ENCODE measurements at places on chromosomes 7 and 10.

- no peak for DNase-seq
Measured at GRCh38 chr7:1127001-1127400, 33.0 kb downstream of the ZFAND2A start.

GRCh38 chr7:97576043-97576442 is 155.8 kb upstream of the TAC1 start:
- DNase-seq = no peak

DNA sequence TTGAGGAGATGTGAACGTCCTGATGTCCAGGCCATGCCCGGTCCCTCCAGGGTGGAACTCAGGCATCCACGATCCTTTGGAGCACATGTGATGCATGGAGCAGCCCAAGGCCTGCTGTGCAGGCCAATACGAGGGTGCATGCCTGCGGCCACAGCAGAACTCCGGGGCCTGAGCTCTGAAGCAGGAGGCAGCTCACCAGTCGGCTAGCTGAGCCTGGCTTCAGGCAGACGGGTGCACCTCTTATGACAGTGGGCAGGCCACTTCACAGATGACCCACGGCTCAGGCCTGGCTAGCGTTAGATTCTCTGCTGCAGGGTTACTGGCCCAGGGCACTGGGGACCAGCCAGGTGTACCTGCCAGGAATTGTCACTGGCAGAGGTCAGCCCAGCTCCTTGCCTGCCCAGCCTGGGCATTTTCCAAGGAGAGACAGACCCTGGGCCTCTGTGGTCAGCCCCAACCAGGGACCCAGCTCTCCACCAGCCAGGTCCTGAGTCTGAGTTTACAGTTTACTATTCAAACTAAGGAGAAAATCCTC is 29.6 kb upstream of the INPP5A start:
- DNase-seq = no peak

GRCh38 chr7:142940966-142941535 is 1.8 kb downstream of the LLCFC1 start:
- no peak for DNase-seq

GRCh38 chr7:81473236-81473635 is 296.6 kb downstream of the HGF start:
- DNase-seq = no peak

GRCh38 chr7:151019130-151019447 is 5.2 kb downstream of the ATG9B start:
- DNase-seq = no peak

GRCh38 chr7:373818-374705 is 84.1 kb downstream of the FOXL3 start:
- no peak for DNase-seq

DNA sequence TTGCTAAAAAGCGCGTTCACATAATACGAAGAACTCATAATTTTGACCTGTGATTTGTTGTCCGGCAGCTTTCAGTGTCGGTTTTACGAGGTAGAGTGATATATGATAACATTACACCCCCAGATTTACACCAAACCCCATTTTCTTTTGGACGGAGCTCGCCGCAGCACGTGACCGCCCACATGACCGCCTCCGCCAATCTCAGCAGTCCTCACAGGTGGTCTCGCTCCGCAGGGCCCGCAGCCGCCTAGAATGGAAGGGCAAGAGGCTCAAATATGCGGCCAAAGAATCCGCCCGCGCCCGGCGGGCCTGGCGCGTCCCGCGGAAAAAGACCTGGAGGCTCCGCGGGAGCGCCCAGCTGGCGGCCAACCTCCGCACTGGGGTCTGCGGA is at the start of gene HOXA7:
Gene HOXA7 (minus strand): TSS at position 168 of the 391 bp plus-strand sequence. CDS start 130 bp downstream, at position 38.
- DNase-seq = no peak

GRCh38 chr10:129851941-129852640 is 112.0 kb downstream of the EBF3 start:
- DNase-seq = no peak

GRCh38 chr7:32762925-32763293 is 128.7 kb downstream of the KBTBD2 start:
- DNase-seq = no peak

DNA sequence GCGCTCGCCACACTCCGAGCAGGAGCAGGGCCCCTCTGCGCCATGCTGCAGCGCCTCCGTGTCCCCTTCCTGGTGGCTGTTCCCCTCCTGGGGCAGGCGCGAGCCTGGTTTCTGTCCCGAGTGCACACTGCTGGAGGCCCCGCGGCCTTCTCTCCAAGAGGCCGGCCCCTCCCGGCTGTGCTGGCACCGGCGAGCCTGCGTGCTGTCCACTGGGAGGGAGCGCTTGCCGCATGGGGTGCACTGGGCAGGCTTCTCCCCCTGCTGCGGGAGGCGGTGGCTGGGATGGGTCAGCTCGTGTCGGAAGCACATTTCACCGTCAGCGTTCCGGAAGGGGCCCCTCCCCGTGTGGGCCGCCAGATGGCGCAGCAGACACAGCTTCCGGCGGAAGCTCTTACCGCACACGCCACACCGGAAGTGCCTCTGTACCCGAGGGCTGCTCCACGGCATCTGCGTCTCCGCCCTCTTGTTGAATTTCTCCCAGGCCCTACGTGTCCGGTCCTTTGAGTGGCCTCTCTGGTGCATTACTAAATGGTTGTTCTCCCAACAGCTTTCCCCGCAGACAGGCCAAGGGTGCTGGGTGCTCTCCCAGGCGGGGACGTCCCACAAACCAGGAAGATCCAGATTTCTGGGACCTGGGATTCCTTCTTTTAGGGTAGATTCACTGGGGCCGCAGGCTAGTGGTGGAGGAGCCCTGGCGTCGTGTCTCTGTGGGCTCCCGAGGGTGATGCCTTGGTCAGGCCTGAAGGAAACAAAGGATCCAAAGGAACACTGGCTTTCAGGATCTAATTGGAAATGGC is 18.7 kb downstream of the ZNF786 start:
- no peak for DNase-seq

- no peak for DNase-seq
Measured at GRCh38 chr7:132257253-132257652, 319.0 kb downstream of the PLXNA4 start.

- DNase-seq = no peak
Measured at GRCh38 chr7:27994639-27995038, 186.0 kb downstream of the JAZF1 start.

- no peak for DNase-seq
Measured at GRCh38 chr10:52258799-52259425, 55.2 kb upstream of the DKK1 start.

DNA sequence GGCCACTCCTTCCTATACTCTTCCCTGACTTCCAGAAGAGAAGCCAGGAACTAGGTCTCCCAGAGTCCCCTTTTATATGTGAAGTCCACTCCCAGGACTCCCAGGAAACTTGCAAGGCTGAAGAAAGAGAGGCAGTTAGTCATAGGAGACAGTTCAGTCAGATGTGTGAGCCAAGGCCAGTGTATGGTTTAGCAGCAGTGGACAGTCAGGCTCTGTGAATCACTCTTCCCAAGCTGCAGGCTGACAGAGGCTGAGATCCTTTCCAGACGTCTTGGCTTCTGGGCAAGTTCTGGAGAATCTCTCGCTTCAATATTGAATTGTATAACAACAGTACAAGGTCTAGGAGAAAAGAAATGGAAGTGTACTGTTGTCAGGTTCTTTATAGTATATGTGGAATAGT is 26.9 kb downstream of the BLVRA start:
- DNase-seq = no peak

DNA sequence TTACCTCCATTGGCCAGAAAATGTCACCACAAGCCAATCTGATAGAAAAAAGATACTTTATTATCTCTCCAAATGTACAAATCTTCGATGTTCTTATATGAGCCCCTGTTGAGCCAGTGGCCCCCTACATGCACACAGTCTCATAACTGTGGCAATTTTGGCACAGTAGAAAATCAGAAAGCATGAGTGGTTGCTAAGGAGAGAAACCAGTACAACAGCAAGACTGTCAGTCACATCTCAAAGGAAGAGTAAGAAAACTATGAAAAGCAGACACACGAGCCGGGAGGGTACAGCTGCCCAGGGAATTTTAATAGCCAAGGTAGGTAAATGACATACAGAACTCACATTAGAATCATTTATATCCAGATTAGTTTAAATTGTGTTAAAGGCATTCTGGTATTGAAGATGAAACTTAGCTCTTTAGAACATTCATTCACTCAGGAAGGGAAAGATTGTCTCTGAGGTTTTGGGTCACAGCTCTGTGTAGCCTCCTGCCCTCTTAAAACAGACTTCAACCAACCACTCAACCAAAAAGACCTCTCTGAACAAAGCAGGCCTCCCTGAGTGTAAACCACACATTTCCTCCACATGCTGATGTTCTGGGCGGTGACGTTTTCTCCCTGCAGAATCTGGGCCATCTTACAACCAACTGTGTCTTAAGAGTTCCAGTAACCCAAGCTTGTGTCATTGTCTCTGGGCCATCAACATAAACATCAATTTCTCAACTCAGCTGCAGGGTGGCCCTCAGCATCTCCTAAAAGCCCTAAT is 80.8 kb upstream of the ADAM12 start:
- DNase-seq = no peak

DNA sequence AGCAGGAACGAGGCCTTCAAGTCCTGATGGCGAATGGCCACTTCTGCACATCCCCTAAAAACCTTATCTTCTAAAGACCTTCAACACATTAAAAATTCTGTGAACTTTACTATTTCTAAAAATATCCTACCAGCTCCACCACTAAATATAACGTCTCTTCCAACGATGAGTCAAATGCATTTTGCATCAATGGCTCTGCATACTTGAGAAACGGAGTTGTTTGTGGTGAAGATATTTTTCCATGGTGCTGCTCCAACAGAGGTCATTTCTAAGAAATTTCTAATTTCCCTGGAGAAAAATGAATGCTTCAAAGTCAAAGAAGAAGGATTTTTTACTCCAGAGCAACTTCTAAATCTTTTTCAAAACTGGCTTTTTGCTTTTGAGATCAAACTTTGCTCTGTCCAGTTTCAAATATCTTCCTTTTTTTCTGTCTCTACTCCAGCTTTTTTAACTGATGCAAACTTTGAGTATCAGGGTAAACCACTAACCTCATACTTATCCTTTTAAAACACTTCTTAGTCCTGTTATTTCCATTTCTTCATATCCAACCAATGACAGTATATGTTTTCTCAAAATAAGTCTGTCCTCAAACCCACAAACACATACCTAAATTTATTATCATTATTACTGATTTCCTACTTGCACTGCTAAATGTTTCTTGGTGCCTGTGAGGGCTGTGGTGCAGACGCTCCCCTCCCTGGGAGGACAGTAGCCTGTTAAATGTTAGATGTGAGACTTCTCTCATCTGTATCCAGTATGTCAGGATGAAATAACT is 258.1 kb downstream of the KLF6 start:
- DNase-seq = no peak

DNA sequence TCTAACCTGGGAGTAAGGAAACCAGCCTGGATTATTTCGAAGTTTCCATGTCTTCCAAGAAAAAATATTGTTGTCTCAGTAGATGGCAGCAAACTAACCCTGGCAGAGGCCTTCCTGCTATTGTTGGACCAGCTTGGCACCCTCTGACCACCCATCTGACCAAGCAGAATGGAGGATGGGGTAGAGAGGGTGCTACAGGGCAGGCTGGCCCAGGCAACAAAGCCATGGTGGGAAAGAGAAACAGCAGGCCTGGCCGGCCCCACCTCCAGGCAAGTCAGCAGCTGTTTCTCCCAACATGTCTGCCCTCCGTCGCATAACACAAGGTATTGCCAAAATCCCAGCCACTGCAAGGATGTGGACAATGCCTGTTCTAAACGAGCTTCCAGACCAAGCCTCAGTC is 95.0 kb downstream of the FAM53B start:
- DNase-seq = no peak
